ENCODE measurements at places on chromosomes 12 and 14. TPM values are rescaled to one million over a fixed set of nuclear protein-coding genes. Genes with fewer than 3 reads are reported as not detected.

The OR6C6 gene
- total RNA-seq: not detected

The ATL1 gene
- 7.3 TPM for total RNA-seq

The CCDC175 gene
- total RNA-seq: 0.39 TPM

The CLEC6A gene
- total RNA-seq: not detected

The TAS2R42 gene
- total RNA-seq: not detected

The AMIGO2 gene
- total RNA-seq: 9.3 TPM

The PLEKHD1 gene
- 0.48 TPM for total RNA-seq

The ARHGAP9 gene
- 0.52 TPM for total RNA-seq

The STAB2 gene
- not detected for total RNA-seq

The GPR162 gene
- 17.8 TPM for total RNA-seq

The PITPNM2 gene
- 8.6 TPM for total RNA-seq

The ANKS1B gene
- total RNA-seq: 7.6 TPM

The TCL1B gene
- total RNA-seq: not detected

The RDH12 gene
- 2.6 TPM for total RNA-seq

The FGF6 gene
- total RNA-seq: not detected

The TAS2R10 gene
- 1.7 TPM for total RNA-seq

The P3H3 gene
- 40.7 TPM for total RNA-seq

The SERPINA5 gene
- total RNA-seq: 4.9 TPM

The B4GALNT1 gene
- total RNA-seq: 5.9 TPM

The IAPP gene
- total RNA-seq: 10.0 TPM

The STXBP6 gene
- total RNA-seq: 17.0 TPM

The BIN2 gene
- 0.19 TPM for total RNA-seq

The VEZT gene
- 58.6 TPM for total RNA-seq

The CCDC92 gene
- 22.9 TPM for total RNA-seq

The KRT2 gene
- not detected for total RNA-seq

The ARMH4 gene
- 22.0 TPM for total RNA-seq

The ZBTB1 gene
- 43.2 TPM for total RNA-seq

The HCAR3 gene
- total RNA-seq: 0.46 TPM

The IFI27 gene
- 15.5 TPM for total RNA-seq

The MYBPC1 gene
- 18.0 TPM for total RNA-seq

The SERPINA1 gene
- 313 TPM for total RNA-seq

The PRR4 gene
- total RNA-seq: 3.8 TPM

The IGF1 gene
- total RNA-seq: 16.1 TPM

The NKX2-1 gene
- total RNA-seq: 7.4 TPM

The IPO8 gene
- total RNA-seq: 82.5 TPM

The NGB gene
- not detected for total RNA-seq

The CCDC177 gene
- 3.4 TPM for total RNA-seq

The C14orf39 gene
- 0.80 TPM for total RNA-seq

The ST8SIA1 gene
- 1.7 TPM for total RNA-seq

The SCN8A gene
- total RNA-seq: 2.6 TPM

The HOXC12 gene
- total RNA-seq: not detected

The KRT4 gene
- total RNA-seq: 3,134 TPM

The CEBPE gene
- not detected for total RNA-seq

The AVPR1A gene
- 5.1 TPM for total RNA-seq

The FSCB gene
- total RNA-seq: not detected

The SLC8A3 gene
- total RNA-seq: 1.3 TPM
